Kidney epithelial cell (primary cell): ENCODE measurements at places on chromosomes 12 and 14. TPM values are rescaled to one million over a fixed set of nuclear protein-coding genes. Genes with fewer than 3 reads are reported as not detected.

The DNAJC22 gene
- total RNA-seq, result 1.2 and 1.6 TPM in 2 replicates

The POTEG gene
- total RNA-seq, result not detected in 2 replicates

The COQ6 gene
- 24.4 and 34.0 TPM in 2 replicates for total RNA-seq

DNA sequence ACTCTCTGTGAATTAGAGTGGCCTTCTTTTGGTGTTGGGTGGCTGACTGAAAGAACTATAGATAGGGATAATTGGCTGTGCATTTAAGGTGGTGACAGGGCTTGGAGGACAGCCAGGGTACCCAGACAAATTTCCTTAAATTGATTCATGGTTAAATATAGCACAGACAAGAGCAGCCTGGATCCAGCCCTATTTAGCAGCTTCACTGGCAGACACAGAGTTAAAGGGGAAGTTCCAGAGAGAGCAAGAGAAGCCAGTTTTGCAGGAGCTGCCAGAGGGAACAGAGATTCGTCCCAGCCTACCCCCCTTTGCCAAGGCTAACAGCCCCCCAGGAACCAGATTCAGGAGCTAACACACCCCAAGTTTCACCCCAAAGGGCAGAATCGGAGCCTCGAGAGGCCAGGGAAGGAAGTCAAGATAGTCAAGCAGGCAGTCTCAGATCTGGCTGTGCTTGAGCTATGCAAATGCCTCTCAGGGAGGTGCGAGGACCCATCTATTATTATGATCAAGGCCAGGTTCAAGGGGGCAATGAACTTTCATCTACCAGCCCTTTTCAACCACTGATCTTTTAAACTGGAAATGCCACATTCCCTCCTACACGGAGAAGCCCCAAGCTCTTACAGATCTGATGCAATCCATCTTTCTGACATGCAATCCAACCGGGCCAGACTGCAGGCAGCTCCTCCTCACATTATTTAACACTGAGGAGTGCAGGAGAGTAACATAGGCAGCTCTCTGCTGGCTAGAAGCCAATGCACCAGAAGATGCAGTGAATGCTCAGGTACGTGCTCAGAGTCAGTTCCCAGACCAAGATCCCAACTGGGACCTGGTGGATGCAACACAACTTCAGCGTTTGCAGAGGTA is 58.2 kb downstream of the DHRS2 start:
- DNase-seq, result peak; percentile 4

DNA sequence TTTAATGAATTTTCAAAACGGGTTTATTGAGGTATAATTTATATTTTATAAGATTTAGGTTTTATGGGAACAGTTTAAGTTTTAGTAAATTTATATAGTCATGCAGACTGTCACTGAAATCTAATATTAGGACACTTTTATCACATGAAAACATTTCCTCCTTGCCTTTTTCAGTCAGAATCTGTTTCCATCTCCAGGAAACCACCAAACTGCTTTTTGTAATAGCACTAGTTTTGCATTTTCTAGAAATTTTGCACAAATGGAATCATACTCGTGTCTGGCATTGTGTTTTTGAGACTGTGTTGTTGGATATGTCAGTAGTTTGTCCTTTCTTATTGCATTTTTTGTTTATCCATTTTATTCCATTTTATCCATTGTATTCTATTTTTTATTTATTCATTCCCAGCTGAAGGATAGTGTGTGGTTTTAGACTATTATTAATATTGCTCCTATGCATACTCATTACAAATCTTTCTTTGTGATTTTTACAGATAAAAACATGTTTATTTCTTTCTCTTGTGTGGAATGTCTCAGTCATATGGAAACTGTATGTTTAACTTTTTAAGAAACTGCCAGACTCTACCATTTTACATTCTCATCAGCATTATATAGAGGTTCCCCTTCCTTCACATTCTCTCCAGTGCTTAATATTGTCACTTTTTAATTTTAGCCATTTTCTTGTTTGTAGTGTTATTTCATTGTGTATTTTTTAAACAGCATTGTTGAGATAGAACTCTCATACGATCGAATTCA is 26.5 kb downstream of the PALS1 start:
- DNase-seq, result no peak

DNA sequence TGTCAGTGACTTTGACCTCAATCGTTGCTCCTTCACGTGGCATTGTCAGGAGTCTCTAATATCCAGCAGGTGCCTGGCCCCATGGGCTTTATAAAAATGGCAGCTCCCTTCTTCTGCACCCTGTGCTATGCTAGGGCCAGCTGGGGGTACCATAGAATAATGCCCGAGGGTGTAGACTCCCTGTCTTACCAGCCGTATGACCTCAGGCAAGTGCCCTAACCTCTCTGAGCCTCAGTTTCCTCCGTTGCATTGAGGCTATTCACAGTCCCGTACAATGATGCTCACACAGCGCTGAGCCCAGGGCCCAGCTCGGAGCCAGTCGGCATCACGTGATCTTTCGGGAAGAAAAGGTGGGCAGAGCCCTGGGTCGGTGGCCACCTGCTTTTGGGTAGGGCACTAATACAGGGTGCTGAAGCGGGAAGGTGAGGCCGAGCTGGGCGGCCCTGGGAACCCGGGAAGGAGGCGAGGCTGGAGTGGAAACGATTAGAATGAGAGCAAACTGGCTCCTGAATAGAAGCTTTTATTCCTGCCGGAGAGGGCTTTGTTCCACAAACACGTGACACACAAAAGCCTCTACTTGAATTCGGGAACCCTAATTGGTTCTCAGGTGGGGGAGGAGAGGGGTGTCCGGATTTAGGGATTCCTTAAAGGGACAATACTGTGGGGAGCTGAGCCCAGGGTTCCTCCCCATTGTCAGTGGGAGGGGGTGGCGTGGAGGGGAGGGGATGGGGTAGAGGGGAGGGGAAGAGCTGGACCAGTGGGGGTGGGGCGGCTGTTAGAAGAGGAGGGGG is 19.9 kb upstream of the MSI1 start:
- no peak for DNase-seq

GRCh38 chr12:22377731-22378496 is 43.4 kb upstream of the ST8SIA1 start:
- no peak for DNase-seq

- DNase-seq, result no peak
Measured at GRCh38 chr14:98144964-98145363, 1127.0 kb downstream of the BCL11B start.

GRCh38 chr12:2373307-2373706 is 320.5 kb downstream of the CACNA1C start:
- DNase-seq, result no peak
